ENCODE measurements at places on chromosomes 7 and 10. TPM values are rescaled to one million over a fixed set of nuclear protein-coding genes. Genes with fewer than 3 reads are reported as not detected.
A peak's percentile ranks its signal among the peaks of the same experiment; 100 is the strongest.

DNA sequence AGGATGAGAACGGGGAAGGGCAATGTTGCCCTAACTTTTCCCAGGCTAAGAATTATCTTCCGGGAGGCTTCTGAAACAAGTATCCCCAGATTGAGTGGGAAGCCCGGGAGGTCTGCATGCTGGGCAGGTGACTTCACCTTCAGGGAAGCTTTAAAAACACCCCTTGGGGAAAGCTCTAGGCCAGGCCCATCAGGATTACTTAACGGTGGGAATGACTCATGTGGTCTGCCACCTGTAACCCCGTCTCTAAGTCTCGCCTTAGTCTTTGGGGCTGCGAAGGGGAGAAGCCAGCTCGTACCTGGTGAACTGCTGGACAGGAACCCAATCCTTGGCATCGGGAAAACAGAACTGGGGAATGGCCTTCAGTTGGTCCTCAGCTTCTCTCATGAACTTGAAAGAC, 80.1 kb upstream of the MKRN1 start:
- no peaks in the 10 kb centered on the region for H3K36me3 ChIP-seq
- H3K4me3 ChIP-seq, result no peak overlapping the region
- DNase-seq, result no peak
- no peak overlapping the region for H3K27ac ChIP-seq
- peaks cover 4% of the 10 kb centered on the region for H3K27me3 ChIP-seq

DNA sequence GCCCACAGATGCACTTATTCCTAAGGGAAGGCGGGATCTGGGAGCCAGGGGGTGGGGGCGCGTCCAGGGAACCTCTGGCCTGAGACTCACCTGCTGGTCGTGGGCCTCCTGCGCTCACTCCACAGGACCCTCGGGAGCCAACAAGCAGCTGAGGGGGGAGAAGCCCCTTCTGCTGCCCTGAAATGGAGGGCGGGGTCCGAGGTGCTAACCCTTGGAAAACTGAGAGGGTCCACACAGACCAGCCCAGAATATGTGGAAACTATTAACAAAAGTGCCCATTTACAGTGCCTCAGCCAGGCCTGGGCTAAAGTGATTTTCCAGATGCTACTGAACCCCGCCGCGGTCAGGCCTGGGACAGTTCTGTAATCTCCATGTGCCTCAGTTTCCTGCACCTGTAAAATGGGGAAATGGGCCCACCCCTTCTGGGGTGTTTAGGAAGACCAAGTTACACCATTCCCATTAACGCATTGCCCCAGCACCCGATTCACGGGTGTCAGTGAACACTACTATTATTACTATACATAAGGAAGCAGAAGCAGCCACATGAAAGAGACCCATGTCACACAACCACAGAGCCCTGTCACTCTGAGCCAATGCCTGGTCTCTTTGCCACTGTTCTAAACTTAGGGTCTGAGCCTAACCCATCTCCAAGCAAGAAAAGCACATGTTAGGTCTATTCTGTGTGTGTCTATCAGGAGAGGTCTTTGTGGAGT, 630 bp upstream of the VSTM4 start:
- H3K36me3 ChIP-seq, result no peaks in the 10 kb centered on the region
- no peak overlapping the region for H3K4me3 ChIP-seq
- peaks cover 4% of the 10 kb centered on the region for H3K4me1 ChIP-seq
- H3K27me3 ChIP-seq, result peaks cover 38% of the 10 kb centered on the region
- peak; percentile 10 for DNase-seq
- H3K27ac ChIP-seq, result no peak overlapping the region

GRCh38 chr10:59633063-59633462, 76.6 kb downstream of the SLC16A9 start:
- no peaks in the 10 kb centered on the region for H3K4me1 ChIP-seq
- H3K36me3 ChIP-seq, result no peaks in the 10 kb centered on the region
- no peak for DNase-seq
- peaks cover 3% of the 10 kb centered on the region for H3K27me3 ChIP-seq
- no peak overlapping the region for H3K4me3 ChIP-seq

GRCh38 chr7:4245866-4246470, 436.1 kb upstream of the FOXK1 start:
- no peak overlapping the region for H3K4me3 ChIP-seq
- no peak for DNase-seq
- no peaks in the 10 kb centered on the region for H3K27me3 ChIP-seq
- H3K27ac ChIP-seq, result no peak overlapping the region
- H3K36me3 ChIP-seq, result peaks cover 3% of the 10 kb centered on the region

GRCh38 chr7:17506095-17506494, 207.6 kb downstream of the AHR start:
- H3K27me3 ChIP-seq, result peaks cover 2% of the 10 kb centered on the region
- no peaks in the 10 kb centered on the region for H3K36me3 ChIP-seq
- no peak overlapping the region for H3K4me3 ChIP-seq
- DNase-seq, result no peak
- H3K4me1 ChIP-seq, result no peaks in the 10 kb centered on the region
- no peak overlapping the region for H3K27ac ChIP-seq

- H3K27me3 ChIP-seq, result peaks cover 5% of the 10 kb centered on the region
- no peak for DNase-seq
- no peak overlapping the region for H3K4me3 ChIP-seq
- H3K27ac ChIP-seq, result no peak overlapping the region
Measured at GRCh38 chr7:4527988-4528636, 154.0 kb upstream of the FOXK1 start.

DNA sequence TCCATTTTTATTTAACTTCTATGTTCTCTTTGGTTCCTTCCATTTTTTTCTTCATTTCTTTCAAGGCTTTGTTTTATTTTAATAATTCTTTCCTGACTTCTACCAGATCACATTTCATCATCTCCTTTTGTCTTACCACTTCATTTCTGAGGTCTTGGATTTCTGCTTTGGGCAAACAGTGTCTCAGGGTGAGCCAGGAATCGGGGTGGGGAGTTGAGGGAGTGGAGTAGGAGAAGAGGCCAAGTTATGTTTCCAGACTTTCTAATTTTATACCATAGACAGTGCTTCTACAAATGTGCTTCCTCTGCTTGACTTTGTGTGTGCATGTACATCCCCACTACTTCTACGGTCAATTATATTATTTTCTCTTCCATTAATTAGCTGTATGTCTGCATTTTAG, 112.1 kb downstream of the PRKG1 start:
- no peaks in the 10 kb centered on the region for H3K4me1 ChIP-seq
- no peak overlapping the region for H3K4me3 ChIP-seq
- no peak for DNase-seq

GRCh38 chr10:78266741-78267469, 233.2 kb downstream of the RPS24 start:
- no peak overlapping the region for H3K27ac ChIP-seq
- no peak for DNase-seq
- no peaks in the 10 kb centered on the region for H3K27me3 ChIP-seq
- H3K4me3 ChIP-seq, result no peak overlapping the region

DNA sequence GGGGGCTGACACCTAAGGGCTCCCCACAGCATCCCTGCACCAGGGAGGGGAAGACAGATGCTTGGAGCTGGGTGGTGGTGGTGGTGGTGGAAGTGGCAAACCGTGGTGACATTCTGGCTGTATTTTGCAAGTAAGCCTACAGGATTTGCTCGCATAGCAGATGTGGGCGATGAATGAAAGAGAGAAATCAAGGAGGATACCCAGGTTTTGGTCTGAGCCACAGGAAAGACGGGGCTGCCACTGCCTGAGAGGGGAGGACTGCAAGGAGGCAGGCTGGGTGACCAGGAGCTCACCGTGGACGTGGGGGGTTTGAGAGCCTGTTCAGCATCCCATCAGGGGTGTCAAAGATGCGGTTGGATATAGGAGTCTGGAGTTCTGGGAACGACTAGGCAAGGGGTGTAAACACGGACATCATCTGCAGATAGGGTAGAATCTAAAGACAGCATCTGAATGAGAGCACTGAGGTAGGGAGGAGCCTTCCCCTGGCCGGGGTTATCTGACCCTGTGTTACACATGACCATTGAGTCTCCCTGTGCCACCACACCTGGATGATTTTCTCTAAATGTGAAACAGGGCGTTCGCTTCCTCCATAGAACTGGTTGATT, 49.7 kb downstream of the TSPAN15 start:
- no peak overlapping the region for H3K27ac ChIP-seq
- no peaks in the 10 kb centered on the region for H3K4me1 ChIP-seq
- no peaks in the 10 kb centered on the region for H3K36me3 ChIP-seq
- no peak overlapping the region for H3K4me3 ChIP-seq
- H3K27me3 ChIP-seq, result no peaks in the 10 kb centered on the region
- no peak for DNase-seq

DNA sequence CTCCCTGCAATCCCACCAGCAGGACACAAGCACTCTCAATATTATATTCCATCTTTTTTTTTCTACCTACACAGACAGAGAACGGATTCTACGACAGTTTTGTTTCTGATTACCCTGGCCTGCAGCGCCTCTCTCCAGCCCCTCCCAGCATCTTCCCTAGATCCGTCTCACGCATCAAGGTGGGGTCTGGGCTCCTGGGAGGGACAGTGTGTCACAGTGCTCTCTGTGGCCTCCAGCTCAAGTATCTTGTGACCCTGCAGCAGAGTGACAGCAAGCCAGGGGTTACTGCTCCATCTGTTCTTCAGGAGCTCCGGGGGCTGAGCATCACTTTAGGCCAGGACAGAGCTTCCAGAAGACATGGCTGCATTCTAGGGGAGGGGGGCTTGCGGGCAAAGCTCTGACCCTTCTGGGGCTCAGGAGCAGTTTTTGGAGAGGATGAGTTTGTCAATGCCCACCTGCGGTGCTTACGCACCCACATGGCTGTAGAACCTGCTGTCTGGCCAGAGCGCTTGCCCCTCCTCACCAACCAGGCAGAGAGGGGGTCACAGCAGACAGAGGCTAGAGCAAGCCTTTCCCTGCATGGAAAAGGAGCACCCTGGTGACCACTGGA, 22.6 kb downstream of the MYO1G start:
- H3K27ac ChIP-seq, result no peak overlapping the region
- no peaks in the 10 kb centered on the region for H3K27me3 ChIP-seq
- peaks cover 19% of the 10 kb centered on the region for H3K4me1 ChIP-seq
- H3K36me3 ChIP-seq, result peaks cover 7% of the 10 kb centered on the region
- H3K4me3 ChIP-seq, result no peak overlapping the region

GRCh38 chr10:83142074-83142563, 997.2 kb upstream of the GHITM start:
- no peak overlapping the region for H3K27ac ChIP-seq
- no peak for DNase-seq
- no peak overlapping the region for H3K4me3 ChIP-seq
- H3K36me3 ChIP-seq, result no peaks in the 10 kb centered on the region
- H3K4me1 ChIP-seq, result no peaks in the 10 kb centered on the region

Gene ANKRD30A
- total RNA-seq, result not detected

Gene SPAM1
- total RNA-seq, result not detected

Gene RAPGEF5
- 0.92 TPM for total RNA-seq

Gene SPDYE9
- total RNA-seq, result not detected
